ENCODE measurements at places on chromosomes 3 and 15.

GRCh38 chr3:141250342-141250741 is 18.7 kb downstream of the PXYLP1 start:
- DNase-seq, result no peak

GRCh38 chr3:14391033-14391432 is 11.4 kb upstream of the SLC6A6 start:
- DNase-seq, result peak; percentile 91

DNA sequence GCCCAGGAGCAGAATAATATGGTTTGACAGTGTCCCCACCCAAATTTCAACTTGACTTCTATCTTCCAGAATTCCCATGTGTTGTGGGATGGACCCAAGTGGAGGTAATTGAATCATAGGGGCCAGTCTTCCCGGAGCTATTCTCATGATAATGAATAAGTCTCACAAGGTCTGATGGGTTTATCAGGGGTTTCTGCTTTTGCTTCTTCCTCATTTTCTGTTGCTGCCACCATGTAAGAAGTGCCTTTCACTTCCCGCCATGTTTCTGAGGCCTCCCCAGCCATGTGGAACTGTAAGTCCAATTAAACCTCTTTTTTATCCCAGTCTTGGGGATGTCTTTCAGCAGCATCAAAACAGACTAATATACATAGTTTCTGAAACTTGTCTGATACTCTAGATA is 28.4 kb upstream of the ATP2C1 start:
- no peak for DNase-seq

- no peak for DNase-seq
Observed at GRCh38 chr3:53613125-53613524, 118.7 kb downstream of the CACNA1D start.

DNA sequence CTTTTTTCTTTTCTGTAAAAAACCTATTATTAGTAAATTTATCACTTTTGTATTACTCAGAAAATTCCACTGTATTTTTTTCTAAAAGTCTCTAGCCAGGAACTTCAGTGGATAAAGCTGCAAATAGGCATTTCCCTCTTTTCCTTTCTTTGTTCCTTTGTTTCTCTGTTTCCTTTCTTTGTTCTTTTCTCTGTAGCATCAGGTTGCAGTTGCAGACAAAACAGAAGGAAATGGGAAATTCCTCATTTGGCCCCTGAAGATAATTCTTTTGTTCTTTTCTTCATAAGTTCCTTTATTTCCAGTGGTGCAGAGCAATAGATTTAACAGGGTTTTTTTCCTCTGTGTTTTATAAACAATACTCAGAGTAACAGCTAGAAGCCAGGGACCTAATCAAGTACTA is 416.5 kb downstream of the TBL1XR1 start:
- DNase-seq, result no peak

DNA sequence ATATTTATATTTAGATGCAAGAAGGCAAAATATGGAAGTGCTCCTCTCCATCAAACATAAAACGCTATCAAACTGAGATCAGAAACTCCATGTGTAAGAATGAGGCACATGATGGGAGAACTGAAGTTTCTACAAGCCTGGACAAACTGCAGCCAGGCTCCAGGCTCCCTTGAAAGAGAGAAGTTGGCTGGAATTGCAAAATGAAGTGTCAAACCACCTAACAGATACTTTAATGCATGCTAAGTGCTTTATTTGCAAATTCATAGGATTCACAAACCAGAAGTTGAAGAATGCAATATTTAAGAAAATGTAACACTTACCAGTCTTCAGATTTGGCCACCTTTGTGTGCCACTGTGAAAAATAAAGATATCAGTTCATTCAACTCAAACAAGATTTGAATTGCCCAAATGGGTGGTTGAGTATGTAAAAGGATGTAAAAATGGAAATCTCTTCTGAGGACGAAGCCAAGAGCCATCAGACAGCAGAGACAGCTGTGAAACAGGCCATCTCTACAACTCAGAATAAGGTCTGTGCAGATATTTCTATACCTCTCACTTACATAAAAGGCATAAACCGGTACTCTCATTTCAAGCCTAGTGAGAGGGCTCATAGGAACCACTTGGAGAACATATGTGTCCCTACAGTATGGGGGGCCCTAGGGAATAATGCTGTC is 87.0 kb downstream of the DPPA2 start:
- no peak for DNase-seq

- no peak for DNase-seq
Observed at GRCh38 chr3:47042231-47042791, 62.8 kb downstream of the NBEAL2 start.

DNA sequence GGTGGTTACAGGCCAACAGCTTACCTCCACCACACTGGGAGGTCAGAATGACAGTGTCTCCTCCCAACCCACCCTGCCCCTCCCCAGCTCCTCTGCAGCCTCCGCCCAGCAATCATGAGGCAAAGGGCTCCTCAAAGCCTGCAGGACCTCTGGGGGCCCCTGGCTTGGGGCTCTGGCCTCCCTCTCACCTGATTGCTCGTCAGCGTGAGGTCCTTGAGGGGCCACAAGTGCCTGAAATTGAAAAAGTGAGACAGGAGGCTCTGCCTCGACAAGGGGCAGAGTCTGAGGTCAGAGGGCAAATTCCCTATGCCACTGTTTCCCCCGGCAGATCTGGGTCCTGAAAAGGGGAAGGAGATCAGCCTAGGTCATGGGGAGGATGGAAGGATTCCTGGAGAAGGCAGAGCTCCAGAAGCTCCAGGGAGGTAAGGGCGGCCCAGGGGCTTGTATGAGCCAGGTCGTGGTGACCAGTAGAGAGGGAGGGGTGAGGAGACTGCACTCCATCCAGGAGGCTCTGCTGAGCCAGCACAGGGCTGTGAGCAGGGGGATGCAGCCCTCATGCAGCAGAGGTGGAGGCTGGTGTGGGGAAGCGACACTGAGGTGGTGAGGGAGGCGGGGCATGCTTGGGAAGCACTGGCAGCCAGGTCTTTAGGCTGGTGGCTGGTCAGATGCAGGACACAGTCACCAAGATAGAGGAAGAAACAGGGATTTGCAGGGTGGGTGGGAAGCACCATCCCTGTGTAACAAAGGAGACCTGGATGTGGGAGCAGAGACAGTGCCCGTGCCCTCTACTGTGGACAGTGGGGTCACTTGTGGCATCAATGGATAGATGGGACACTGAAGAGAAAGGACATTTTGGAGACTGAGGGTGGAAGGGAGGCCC is 20.1 kb downstream of the ALS2CL start:
- DNase-seq, result no peak

DNA sequence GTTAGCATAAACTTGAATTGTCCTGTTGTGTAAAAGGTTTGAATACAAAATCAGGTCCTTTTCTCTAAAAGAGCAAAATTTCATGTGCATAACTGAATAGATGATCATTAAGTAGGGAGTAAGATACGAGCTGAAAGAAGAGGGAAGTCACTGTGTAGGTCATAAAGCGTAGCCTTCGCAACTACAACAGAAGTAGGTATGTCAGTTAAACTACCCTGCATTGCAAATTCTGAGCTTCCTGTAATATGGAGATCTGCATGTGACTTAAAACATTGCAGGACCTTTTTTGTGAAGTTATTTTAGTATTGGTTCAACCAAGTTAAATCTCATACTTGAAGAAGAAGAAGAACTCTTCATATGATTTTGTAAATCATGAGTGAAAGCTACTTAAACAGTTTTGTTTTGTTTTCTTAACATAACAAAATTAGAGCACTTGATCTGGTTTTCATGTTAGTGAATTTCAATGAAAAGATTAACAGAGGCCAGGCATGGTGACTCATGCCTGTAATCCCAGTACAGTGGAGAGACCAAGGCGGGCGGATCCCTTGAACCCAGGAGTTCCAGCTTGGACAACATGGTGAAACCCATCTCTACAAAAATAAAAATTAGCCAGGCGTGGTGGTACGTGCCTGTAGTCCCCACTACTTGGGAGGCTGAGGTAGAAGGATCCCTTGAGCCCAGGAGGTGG is 26.4 kb downstream of the ARMC8 start:
- DNase-seq, result no peak

- DNase-seq, result no peak
Observed at GRCh38 chr15:98715401-98715800, 67.1 kb downstream of the IGF1R start.

GRCh38 chr15:56933410-56933809 is 15.0 kb downstream of the TCF12 start:
- DNase-seq, result no peak

DNA sequence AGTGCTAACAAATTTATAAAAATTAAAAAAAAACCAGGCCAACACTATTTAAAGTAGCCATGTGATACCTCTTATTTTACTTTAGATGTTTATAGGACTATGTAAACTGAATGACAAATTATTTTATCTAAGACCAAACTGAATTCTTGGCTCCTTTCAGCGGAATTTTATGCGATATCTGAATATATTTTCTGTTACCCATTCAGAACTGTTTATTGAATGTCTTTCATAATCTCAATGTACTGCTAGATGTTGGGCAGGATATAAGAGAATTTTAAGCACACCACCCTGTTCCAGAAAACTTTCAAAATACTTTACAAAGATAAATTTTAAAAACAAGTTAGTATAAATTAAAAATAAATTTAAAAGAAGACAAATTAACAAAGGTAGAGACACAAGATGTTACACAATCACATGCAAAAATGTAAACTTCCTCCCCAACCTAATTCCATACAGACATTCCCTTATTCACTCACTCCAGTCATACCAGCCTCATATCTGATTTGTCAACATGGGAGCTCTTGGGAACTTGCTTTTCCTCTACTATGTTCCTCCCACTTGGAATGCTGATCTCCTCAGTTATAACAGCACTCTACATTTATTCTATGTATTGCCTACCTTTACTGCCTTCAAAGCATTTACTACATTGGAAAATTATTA is 154.6 kb upstream of the MBNL1 start:
- DNase-seq, result no peak

- no peak for DNase-seq
Observed at GRCh38 chr3:123773681-123774431, 110.3 kb downstream of the MYLK start.

- no peak for DNase-seq
Observed at GRCh38 chr3:31946484-31947081, 34.5 kb downstream of the OSBPL10 start.

- no peak for DNase-seq
Observed at GRCh38 chr15:33161209-33161608, 33.3 kb downstream of the FMN1 start.

DNA sequence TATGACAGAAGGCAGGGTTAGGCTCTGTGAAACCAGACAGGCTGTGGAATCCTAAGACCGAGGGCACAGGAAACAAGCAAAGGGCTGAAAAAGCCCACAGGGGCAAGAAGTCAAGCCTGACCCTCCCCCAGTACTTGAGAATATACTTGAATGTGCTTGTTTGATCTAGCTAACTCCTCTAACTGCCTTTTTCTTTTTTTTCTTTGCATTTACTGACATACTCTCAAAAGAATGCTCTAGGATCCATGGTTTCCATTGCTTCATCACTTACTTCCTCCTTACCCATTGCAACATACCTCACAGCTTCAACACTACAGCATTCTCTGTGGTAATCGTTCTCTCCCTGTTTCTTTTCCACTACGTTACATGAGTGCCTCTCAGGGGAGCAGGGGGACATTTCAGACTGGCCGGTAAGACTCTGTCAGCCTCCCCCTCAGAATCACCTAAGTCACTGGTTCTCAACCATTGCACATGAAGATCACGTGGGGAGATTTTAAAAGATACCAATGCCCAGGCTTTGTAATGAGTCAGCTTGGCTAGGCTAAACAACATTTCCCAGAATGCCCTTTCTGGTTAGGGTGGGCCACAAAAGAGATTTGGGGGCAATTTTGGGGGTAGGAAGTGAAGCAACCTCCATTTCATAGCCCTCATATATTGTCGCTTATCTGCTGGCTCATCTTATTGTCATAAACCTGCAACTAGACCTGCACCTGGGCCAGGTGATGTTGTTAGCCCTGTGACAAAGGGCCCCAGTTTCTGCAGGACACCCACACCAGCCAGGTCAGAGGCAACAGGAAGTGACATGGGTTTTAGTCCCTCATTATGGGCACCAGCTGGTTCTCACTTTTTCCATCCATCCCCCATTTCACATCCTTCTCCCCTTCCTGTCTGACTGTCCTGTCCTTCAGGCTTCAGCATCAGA is 24.6 kb upstream of the RSL24D1 start:
- peak; percentile 64 for DNase-seq

DNA sequence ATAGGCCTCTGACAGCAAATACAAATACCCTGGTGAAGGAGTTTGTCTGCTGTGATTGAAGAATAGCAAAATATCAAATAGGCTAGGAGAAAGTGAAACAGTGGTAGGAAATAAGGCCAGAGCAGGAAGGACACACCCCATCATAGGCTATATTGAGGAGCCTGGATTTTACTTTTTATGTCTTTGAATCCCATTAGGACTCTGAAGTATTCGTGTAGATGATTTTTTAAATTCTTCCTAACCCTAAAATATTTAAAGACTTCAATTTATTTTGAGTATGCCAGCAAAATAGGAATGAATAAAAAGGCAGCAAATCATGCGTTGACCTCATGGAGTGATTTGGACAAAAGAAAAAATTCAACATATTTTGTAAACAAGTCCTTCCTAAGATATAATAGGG is 562.8 kb downstream of the NAALADL2 start:
- no peak for DNase-seq

DNA sequence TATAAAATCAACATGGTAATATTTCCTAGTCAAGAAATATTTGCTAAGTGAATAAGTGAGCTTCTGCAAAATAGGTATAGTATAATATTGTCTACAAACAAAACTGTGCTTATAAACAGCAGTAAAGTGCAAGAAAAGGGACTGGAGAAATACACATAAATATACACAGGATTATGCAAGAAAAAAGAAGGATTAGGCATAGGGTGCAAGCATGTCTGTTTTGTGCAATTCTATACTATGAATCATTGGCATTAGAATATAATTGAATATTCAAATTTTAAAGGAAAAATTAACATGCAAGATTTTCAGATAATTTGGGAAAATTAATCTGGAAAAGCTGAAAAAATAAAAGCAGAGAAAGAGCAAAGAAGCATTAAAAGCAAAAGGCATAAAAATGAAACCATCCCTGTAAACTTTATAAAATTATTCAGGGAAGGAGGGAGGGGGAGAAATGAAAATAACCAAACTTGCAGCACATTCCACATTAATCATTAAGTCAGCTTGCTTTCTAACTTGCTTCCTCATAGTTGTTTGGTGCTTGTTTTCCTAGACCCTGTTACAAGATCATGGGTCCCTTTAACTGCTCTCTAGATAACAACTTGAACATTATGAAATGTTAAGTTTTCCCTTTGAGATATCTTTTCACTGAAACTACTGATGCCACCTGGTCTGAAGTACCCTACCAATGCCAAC is 147.4 kb upstream of the STAC start:
- no peak for DNase-seq

- DNase-seq, result no peak
Observed at GRCh38 chr3:42257007-42257406, 9.0 kb downstream of the CCK start.

- no peak for DNase-seq
Observed at GRCh38 chr3:43505351-43505750, 116.5 kb downstream of the ANO10 start.
